ENCODE measurements at places on chromosomes 5 and 9. TPM values are rescaled to one million over a fixed set of nuclear protein-coding genes. Genes with fewer than 3 reads are reported as not detected.

TIGD6 gene
- total RNA-seq, result 5.3 TPM

VCAN gene
- total RNA-seq, result 5.7 TPM

EMB gene
- 0.05 TPM for total RNA-seq

PDLIM4 gene
- total RNA-seq, result 31.0 TPM

PTBP3 gene
- 70.1 TPM for total RNA-seq

GAS1 gene
- 1.4 TPM for total RNA-seq

EQTN gene
- total RNA-seq, result not detected

CDC20B gene
- total RNA-seq, result not detected

HRCT1 gene
- total RNA-seq, result 0.93 TPM

ERCC6L2 gene
- total RNA-seq, result 70.1 TPM

DNA sequence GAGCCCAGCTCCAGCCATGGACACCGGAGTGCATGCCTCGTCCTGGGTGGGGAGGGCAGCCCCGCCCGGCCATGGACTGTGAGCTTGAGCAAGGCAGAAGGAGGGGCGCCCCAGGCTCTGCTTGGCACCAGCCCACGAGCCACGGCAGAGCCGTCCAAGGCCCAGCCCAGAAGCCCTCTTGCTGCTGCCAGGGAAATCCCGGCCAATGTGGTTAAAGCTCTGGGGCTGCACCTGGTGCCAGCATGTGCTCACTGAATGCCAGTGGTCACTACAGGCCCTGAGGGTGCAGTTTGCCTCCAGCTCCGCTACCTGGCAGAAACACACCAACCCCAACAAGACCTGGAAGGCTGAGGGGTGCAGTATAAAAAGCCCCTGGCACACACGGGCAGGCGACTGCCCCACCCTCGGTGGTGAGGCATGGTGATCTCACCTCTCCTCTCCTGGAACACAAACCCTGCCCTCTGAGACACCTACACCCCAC is 11.8 kb downstream of the BRD3 start:
- peak; percentile 17 for DNase-seq

DNA sequence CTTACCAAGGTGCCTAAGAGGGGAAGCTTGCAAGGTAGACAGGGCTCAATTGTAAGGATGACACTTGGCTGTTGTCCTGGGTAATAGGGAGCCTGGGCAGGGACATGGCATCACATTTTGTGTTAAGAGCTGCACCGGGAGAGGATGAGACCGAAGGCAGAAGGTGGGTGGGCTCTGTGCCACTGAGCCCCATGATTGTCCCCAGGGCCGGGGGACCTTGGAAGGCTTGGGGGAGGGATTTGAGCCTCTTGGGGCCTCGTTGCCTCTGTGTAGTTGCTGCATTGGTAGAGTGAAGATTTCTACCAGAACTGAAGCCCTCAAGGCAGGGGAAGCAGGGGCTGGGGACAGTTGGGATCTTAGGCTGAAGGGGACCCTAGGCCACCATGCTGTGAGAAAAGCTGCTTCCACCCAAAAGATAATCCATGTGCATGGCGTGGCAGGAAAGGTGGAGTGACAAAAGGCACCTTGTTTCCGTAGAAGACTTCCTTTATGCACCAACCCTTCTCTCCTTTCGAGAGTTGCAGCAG is 11.9 kb downstream of the FGF18 start:
- no peak for DNase-seq

- no peak for DNase-seq
Observed at GRCh38 chr5:169095976-169096375, 205.0 kb downstream of the SLIT3 start.

GRCh38 chr5:11378461-11378860 is 525.8 kb downstream of the CTNND2 start:
- DNase-seq, result no peak

GRCh38 chr9:94649100-94649819 is 9.9 kb upstream of the FBP1 start:
- no peak for DNase-seq
